ENCODE measurements at places on chromosomes 11 and 22.

GRCh38 chr11:46894506-46894905 lies 23.8 kb downstream of the LRP4 start:
- DNase-seq, result no peak

GRCh38 chr22:48953103-48953720 lies 874.5 kb downstream of the BRD1 start:
- no peak for DNase-seq

DNA sequence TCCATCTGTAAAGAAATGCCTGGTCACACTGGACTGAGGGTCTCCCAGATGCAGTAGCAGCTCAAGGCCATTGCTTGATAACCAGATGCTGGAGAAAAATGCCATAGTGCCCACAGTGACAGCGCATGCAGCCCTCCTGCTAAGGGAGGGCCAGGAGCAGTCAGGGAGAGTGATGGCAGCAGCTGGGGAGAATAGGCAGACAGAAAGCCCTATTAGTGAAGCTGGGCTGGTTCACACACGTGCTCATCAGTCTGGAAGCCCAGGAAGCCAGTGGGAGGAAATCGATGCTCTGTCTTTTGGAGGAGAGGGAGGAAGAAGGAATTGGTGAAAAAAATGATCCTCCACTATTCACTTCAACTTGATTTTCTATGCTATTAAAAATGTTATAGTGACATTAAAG lies 82.9 kb downstream of the OSBP2 start:
- DNase-seq, result no peak

GRCh38 chr22:25669253-25670069 lies 72.5 kb upstream of the MYO18B start:
- no peak for DNase-seq

DNA sequence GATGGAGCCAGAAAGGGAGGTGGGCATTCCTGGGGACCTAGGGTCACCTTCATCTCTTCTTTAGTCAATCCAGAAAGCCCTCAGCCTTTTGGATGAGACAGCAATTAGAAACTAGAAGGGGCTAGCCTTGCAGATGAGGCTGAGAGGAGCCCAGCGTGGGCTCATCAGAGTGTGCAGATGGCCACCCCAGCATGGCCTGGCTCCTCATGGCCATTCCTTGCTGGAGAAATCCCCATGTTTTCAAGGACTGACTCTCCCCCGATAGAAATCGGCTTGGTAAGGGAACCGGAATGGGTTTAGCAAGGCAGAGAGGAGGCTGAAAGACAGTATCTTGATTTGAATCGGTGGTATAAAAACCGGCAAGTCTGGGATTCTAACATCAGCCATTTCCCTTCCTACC lies 274.6 kb downstream of the BUD13 start:
- DNase-seq, result no peak

- peak; percentile 70 for DNase-seq
Measured at GRCh38 chr22:40665312-40665711, 14.0 kb upstream of the MCHR1 start.

DNA sequence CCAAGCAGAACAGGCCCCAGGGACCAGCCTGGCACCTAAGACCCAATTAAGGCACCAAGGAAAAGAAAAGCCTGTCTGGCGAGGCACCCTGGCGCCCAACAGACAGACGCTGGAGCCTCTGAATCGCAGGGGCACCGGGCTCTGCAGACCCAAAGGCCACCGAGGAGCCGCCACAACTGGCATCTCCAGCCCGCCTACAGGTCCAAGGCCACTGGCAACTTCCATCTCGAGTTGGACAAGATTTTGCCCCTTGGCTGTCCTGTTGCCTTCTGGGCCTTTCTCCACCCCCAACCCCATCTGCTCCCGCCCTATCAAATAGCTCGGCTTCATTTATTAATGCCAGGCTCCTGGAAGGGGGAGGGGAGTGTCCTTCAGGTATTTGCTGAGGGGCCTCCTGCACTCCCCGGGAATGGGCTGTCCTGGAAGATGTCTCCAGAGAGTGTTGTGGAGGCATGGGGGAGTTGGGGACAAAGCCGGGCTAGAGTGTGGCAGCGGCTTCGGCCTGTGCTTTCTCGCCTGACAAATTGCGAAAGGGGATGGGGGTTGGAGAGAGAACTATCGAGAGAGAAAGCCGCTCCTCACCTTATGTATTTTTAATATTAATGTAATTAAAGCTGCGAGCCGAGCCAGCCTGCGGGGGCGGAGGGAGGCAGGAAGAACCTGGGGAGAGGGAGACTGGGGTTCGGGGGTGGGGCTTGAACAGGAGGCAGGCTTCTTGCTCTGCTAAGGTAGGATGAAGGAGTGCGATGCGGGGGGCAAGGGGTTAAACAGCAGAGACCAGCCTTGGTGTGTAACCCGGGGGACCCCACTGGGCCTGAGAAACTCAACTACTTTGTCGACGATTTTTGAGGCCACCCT lies 2.0 kb downstream of the DSCAML1 start:
- no peak for DNase-seq

DNA sequence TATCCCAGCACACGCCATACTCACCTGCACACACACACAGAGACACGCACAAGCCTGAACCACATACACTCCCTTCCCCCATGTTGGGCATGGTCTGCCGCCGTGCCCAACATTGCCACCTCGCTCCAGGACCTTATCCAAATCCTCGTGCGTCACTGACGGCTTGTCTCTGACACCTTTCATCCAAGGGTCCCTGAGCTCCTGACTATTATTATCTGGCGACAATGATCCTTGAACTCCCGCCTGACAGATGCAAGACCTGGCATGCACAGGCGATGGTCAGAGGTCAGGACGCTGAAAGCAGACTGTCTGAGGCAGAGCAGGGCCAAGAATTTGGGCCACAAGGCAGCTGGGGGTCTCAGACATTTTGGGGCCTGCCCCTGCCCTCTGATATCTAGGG lies 4.2 kb downstream of the MB start:
- DNase-seq, result no peak

DNA sequence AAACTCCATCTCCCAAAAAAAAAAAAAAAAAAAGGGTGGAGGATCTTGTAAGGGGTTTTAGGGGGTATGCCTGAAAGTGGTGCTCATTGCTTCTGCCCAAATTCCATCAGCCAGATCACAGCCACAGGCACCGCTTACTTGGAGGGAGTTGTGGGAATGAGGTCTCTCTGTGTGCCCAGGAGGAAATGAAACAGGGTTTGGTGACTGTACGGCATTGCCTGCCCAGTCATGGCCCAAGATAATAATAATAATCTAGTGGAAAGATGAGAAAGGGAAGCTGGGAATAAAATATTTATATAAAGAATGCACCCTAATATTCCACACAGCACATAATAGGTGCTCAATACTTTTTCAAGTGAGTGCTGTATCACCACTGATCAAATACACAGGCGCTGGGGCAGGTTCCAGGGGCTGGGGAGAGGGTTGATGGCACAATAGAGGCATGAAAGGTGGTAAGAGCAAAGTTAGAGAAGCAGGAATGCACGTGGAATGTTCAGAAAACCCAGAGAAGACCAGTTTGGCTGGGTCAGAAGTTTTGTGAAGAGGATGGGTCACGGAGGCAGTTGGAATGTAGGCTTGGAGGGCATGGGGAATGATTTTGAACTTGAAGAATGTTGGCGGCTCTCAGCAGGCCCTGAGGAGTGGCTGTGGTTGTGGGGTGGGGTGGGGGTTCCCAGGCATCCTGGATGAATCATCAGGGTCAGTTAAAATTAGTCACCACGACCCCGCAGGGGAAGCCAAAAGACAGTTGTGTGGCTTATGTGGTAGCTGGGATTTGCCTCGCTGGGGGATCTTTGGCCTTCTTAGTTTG lies 12.5 kb upstream of the MB start:
- peak; percentile 100 for DNase-seq

- no peak for DNase-seq
Measured at GRCh38 chr11:44116234-44116830, 20.9 kb downstream of the EXT2 start.

DNA sequence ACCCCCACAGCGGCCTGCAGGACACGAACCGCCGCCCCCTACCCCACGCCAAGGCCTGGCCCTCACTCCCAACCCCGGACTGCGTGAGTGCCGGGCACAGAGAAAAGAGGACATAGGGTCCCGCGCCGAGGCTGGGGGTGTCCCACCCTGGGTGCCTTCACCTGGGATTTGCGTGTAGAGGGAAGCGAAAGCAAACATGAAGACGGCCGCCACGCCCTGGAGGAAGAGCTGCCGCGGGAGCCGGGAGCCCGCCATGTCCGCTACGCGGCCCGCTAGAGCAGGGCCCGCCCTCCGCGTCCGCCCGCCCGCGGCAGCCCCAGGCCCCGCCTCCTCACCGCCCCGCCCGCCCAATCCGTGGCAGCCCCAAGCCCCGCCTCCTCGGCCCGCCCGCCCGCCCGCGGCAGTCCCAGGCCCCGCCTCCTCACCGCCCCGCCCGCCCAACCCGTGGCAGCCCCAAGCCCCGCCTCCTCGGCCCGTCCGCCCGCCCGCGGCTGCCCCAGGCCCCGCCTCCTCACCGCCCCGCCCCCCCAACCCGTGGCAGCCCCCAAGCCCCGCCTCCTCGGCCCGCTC lies at the start of gene LMF2:
TSS of gene LMF2 (minus strand) at position 282 of the 570 bp plus-strand sequence. CDS start at position 255, 27 bp downstream.
- no peak for DNase-seq

DNA sequence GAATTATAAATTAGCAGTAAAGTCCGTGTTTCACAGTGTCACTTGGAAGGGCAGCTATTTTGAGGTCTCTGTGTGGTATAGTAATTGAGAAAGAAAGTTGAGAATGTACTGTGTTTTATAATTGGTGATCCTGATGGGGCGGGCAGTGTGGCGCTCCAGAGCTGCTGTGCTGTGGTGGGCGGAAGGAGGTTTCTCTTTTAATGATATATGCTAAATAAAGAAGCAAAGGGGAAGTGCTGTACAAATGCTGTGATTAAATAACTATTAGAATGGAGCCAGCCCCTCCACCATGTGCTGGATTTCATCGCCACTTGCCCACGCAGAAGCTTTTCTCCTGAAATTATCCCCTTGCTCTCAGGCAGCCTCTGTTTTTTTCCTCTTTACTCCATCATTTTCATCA lies 24.6 kb downstream of the ATXN10 start:
- DNase-seq, result no peak

DNA sequence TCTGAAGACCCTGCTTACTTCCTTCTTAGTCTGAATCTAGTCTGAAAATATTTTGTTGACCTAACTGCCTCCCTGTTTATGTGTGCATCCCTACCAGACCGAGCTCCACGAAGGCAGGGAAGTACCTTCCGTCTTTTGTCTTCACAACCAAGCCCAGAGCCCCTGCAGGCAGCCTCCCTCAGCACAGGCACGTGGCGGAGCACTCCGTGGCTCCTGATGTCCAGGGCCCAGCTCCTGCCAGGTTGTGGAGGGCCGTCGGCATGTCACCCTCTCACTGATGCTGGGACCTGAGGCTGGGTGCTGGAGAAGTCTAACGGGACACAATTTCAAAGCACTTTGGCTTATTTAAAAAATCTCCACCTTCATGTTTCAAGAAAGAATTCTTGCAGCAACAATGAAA lies 59.4 kb upstream of the CLTCL1 start:
- DNase-seq, result no peak

- no peak for DNase-seq
Measured at GRCh38 chr22:43978558-43978957, 23.3 kb downstream of the SAMM50 start.

DNA sequence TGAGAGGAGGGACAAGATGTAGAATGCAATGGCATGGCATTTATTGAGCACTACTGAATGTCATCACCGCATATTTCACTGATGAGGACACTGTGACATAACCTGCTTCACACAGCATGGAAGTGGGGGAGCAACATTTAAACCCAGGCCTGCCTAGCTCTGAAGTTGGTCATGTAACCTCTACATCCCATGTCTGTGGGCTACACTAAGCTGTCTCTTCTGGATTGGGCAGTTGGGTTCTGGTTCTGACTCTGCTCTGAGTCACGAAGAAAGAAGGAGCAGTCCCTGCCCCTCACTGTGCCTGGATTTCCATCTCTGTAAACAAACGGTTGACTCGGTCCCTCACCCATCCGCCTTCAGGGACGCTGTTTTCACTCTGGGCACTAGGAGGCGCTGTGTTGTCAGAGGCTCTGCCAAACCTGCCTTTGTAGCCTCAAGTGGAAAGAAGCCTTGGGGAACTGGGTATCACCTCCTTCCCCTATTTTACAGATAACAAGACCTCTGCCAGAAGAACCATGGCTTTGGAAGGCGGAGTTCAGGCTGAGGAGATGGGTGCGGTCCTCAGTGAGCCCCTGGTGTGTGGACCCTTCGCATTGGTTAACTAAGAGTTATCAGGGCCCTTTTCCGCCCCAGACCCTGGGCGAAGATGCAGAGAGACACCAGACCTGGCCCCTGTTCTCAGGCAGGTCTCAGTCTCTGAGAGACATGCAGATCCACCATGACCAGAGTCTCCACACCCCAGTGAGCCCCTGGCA lies 12.7 kb upstream of the ARHGEF17 start:
- DNase-seq, result peak; percentile 74

DNA sequence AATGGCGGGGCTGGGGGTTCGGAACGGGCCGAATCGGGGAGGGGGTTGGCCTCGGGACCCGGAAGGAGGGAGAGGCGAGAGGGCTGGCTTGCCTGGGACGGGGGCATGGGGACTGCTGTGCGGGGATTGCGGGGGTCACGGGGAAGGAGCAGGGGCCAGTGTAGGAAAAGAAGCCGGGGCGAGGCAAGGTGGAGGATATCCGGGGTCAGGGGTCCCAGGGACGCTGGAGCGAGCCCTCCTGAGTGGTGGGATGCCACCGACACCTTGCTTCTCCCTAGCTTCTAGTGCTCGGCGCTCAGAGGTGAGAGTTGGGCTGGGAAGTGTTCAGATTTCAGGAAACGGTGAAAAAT lies 426 bp upstream of the GDPD5 start:
- DNase-seq, result no peak

GRCh38 chr11:17581036-17581731 lies 34.1 kb downstream of the OTOG start:
- no peak for DNase-seq

- DNase-seq, result peak; percentile 62
Measured at GRCh38 chr11:102268083-102268984, 49.0 kb upstream of the BIRC3 start.

DNA sequence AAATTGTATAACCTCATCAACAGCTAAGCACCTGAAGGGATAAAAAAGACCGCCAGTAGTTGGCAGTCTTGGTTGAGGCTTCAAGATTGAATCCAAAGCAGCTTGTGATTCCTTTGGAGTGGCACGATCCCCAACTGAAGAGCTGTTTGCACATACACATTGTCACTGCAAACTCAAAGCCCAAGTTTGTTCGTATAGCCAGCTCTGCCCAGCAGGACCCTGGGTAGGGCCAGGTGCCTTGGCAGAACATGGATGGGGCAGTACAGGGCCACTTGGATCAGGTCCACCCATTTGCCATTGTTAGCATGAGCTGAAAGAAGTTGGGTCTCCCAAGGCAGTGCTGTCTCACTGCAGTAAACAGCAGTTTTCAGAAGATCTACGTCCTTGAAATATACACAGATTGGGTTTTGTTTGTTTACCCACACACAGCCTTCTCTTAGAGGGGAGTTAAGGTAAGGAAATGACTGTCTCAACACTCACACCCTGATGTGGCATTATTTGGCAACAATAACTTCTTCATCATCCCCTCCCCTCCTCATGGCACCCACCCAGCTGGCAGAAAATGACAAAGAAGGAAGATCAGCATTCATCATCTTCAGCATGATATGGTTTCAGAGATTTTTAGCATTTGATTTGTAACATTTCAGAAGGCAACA lies 132.9 kb downstream of the COMMD9 start:
- peak; percentile 38 for DNase-seq

Data from fibroblast of upper back skin (primary cell).